Spinal cord (tissue), 10 donors: ENCODE measurements at places on chromosomes 13 and 19. TPM values are rescaled to one million over a fixed set of nuclear protein-coding genes. Genes with fewer than 3 reads are reported as not detected.
A peak's percentile ranks its signal among the peaks of the same experiment; 100 is the strongest.

ZNF154 gene
- total RNA-seq = 18.9 TPM

DNA sequence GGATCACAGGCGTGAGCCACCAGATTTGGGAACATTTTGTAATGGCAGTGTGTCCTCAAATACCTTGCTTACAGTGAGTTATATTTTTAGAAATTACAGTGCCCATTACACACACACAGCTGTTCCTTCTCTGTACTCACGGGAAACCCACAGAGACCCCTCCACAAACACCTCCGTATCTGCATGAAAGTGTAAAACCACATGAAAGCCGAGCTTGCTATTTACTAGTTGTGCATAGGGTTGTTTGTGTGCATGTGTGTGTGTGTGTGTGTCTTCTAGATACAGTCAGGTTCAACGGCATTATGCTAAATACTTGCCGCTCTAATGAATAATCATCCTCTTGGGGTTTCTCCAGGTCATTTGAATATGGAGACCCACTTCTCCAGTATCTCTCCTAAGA is 22.3 kb upstream of the LILRA2 start:
- H3K27me3 ChIP-seq = no peaks in the 10 kb centered on the region
- no peak for DNase-seq
- H3K27ac ChIP-seq = no peak overlapping the region
- H3K4me1 ChIP-seq = no peaks in the 10 kb centered on the region
- no peaks in the 10 kb centered on the region for H3K36me3 ChIP-seq

- H3K27ac ChIP-seq = no peak overlapping the region
- H3K4me3 ChIP-seq = no peak overlapping the region
- peaks cover 3% of the 10 kb centered on the region for H3K4me1 ChIP-seq
- H3K27me3 ChIP-seq = no peaks in the 10 kb centered on the region
Observed at GRCh38 chr13:23510979-23511735, 59.1 kb upstream of the TNFRSF19 start.

DNA sequence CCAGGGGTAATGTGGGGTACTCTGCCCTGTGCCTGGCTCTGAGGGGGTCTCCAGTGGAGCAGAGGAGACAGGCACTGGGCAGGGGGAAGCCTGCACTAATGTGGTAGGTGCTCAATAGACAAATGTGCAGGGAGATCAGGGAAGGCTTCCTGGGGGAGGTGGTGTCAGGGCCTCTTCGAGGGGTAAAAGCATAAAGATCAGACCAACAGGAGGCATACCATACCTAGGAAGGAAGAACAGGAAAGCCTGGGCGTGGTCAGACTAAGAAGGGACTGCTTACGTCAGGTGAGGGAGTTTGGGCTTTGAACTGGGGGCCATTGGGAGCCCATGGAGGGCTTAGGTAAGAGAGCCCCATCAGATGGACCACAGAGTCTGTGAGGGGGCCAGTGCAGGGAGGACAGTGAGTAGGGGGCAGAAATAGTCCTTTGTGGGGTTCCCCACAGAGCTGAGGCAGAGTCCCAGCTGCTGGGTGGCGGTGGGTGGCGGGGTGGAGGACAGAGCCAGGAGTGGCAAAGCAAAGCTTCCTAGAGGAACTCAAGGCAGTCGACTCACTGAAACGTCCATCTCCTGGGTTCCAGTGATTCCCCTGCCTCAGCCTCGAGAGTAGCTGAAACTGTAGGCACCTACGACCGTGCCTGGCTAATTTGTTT is 8.8 kb downstream of the PRR36 start:
- DNase-seq = no peak
- no peak overlapping the region for H3K4me3 ChIP-seq
- H3K27me3 ChIP-seq = no peaks in the 10 kb centered on the region
- peaks cover 42% of the 10 kb centered on the region for H3K4me1 ChIP-seq
- H3K36me3 ChIP-seq = peaks cover 58% of the 10 kb centered on the region

GRCh38 chr13:92461831-92462230 is 764.8 kb upstream of the GPC6 start:
- H3K4me3 ChIP-seq = no peak overlapping the region
- H3K27ac ChIP-seq = no peak overlapping the region
- no peaks in the 10 kb centered on the region for H3K36me3 ChIP-seq
- no peaks in the 10 kb centered on the region for H3K4me1 ChIP-seq

- no peak for DNase-seq
- no peaks in the 10 kb centered on the region for H3K4me1 ChIP-seq
- no peak overlapping the region for H3K4me3 ChIP-seq
- H3K27ac ChIP-seq = no peak overlapping the region
Observed at GRCh38 chr13:82993417-82993816, 888.9 kb downstream of the SLITRK1 start.

GRCh38 chr13:32426990-32427851 is 709 bp downstream of the N4BP2L1 start:
- DNase-seq = no peak
- peak overlapping the region; percentile 82 for H3K27ac ChIP-seq
- H3K4me3 ChIP-seq = peak overlapping the region; percentile 81
- peaks cover 16% of the 10 kb centered on the region for H3K4me1 ChIP-seq
